ENCODE measurements at places on chromosomes 4 and X. TPM values are rescaled to one million over a fixed set of nuclear protein-coding genes. Genes with fewer than 3 reads are reported as not detected.

Gene GRIA2
- total RNA-seq = 4.8 TPM

Gene CXCL11
- total RNA-seq = 0.18 TPM

Gene BEX2
- total RNA-seq = 44.1 TPM

Gene SFRP2
- total RNA-seq = not detected

Gene LRAT
- total RNA-seq = 0.12 TPM

Gene HTR2C
- not detected for total RNA-seq

Gene DGKK
- not detected for total RNA-seq

DNA sequence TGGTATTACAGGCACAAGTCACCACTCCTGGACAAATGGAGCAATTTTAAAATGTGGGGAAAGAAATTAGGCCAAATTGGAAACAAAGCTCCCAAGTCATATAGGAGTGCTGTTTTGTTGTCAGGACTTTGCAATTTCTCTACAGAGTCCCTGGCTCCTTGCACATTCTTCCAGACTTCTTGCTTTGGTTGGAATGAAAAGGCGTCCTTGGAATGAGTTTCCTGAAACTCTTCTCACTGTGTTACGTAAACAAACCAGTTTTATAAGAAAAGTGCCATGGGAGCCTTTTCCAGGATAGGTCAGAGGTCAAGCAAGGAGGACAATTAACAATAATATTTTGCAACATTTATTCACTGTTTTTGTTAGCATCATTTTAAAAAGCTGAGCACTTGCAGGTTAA, 32.4 kb upstream of the KIT start:
- H3K4me3 ChIP-seq = no peak overlapping the region
- peak overlapping the region; percentile 60 for H3K27ac ChIP-seq
- H3K27me3 ChIP-seq = no peaks in the 10 kb centered on the region
- no peaks in the 10 kb centered on the region for H3K36me3 ChIP-seq
- peaks cover 15% of the 10 kb centered on the region for H3K4me1 ChIP-seq

- DNase-seq = peak; percentile 52
- no peaks in the 10 kb centered on the region for H3K4me1 ChIP-seq
- no peaks in the 10 kb centered on the region for H3K36me3 ChIP-seq
- no peak overlapping the region for H3K27ac ChIP-seq
- no peak overlapping the region for H3K4me3 ChIP-seq
Measured at GRCh38 chr4:9762823-9763475, 18.5 kb upstream of the DRD5 start.

DNA sequence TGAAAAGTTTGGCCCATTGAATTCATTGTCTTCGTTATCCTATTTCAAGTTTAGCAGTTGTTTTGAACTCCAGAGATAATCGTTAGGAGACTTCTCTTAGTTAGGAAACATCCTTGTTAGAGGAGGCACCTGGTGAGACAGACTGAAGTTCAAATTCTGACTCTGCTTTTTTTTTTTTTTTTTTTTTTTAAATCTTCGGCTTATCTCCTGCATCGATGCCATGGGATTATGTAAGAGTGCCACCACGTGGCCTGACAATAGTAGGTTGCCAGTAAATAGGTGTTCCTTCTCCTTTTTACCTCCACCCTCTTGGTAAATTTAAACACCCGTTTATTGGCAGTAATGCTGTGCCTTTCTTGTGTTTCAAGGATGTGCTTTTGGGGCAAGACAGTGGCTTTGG, 149.3 kb downstream of the SOWAHB start:
- H3K36me3 ChIP-seq = no peaks in the 10 kb centered on the region
- DNase-seq = no peak
- H3K4me3 ChIP-seq = no peak overlapping the region
- H3K27me3 ChIP-seq = no peaks in the 10 kb centered on the region
- peaks cover 4% of the 10 kb centered on the region for H3K4me1 ChIP-seq
- no peak overlapping the region for H3K27ac ChIP-seq

- no peaks in the 10 kb centered on the region for H3K27me3 ChIP-seq
- no peak overlapping the region for H3K27ac ChIP-seq
- peak; percentile 67 for DNase-seq
- no peaks in the 10 kb centered on the region for H3K4me1 ChIP-seq
- no peaks in the 10 kb centered on the region for H3K36me3 ChIP-seq
- H3K4me3 ChIP-seq = no peak overlapping the region
Measured at GRCh38 chr4:139528377-139529005, 27.5 kb downstream of the SETD7 start.

GRCh38 chr4:156137679-156138473, 184.2 kb upstream of the CTSO start:
- no peaks in the 10 kb centered on the region for H3K27me3 ChIP-seq
- no peak for DNase-seq
- no peak overlapping the region for H3K4me3 ChIP-seq
- H3K27ac ChIP-seq = no peak overlapping the region
- H3K4me1 ChIP-seq = no peaks in the 10 kb centered on the region

DNA sequence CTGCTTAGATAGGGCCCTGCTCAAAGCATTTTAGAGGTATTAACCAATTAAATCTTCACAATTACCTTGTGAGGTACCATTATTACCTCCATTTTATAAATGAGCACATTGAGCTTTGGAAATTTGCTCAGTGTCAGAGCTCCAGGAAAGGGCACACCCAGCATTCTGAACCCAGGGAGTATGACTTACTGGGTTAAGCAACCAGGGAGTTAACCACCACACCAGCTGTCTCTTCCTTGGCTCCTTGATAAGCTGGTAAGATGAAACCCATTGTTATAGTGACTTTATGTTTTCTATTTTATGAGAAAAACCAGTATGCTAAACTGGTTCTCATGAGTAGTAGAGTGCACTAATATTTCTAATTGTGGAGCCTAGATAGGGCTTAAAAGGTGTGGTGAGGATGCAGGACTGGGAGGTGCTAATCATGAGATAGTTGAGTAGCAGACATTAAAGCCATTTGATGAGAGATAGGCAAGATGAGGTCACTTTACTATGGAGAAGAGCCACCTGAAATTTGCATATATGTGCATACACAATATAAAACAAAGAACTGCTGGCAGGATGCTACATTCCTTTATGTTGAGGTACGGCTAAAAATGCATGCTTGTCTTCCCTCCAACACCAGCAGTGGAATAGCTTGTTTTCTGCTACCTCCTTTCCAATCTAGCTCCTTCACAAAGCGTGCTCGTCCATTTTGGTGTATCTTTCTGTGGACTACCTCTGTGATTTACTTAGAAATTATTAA, 556.1 kb downstream of the SPRY1 start:
- no peaks in the 10 kb centered on the region for H3K27me3 ChIP-seq
- H3K4me3 ChIP-seq = no peak overlapping the region
- no peaks in the 10 kb centered on the region for H3K4me1 ChIP-seq
- no peaks in the 10 kb centered on the region for H3K36me3 ChIP-seq

Measured in ovary (tissue), 10 donors.